NCI-H748 treated with DMSO at 0.1 percent for 48 hours (cell line): ENCODE measurements at places on chromosomes 4 and X.

GRCh38 chr4:23835774-23836478 lies 53.9 kb downstream of the PPARGC1A start:
- no peak for DNase-seq

DNA sequence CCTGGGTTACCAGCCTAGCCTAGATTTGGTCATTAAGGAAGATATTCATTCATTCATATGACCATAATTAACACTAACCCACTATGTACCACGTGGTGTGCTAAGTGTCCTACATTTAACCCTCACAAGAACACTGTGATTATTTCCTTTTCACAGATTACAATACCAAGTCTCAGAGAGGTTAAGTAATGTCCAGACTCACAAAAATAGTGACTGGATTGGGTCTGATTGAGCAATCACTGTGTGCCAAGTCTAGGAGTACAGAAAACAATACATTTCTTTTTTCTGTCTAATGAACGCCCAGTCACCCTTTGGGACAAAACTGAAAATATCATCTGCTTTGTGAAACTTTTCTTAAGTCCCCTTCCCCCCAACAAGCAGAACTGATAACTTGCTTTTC lies 7.6 kb upstream of the DLG3 start:
- DNase-seq = no peak

GRCh38 chr4:146338512-146338911 lies 124.2 kb downstream of the REELD1 start:
- no peak for DNase-seq

DNA sequence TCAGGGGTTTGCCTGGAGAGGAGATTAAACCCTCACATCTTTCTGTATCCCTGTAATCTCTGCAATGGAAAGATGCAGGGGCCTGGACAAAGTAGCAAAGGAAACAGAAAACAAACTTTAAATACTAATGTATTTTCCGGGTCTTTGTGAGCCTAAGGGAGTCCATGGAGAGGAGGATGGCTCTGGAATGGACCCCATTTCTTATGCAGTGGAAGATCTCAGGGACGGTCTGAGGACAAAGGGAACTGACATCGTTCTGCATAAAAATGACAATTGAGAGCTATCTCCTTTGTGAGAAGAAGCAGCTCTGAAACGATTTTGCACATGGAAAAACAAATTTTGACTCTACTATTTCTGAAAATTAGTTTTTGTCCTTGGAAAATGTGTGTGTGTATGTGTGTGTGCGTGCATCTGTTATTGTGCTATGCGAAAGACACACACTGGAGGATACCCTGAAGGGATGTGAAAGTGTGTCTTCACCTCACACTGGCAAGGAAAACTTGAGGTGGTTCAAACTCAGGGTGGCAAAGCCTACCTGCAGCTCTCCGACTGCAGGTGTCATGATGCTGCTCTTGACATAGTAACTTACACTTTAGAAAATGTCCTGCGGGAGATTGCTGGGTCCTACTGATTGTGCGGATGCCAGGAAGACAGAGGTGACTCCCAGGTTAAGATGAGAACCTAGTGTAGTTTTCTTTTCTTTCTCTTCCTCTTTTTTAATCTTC lies 126.4 kb upstream of the JADE1 start:
- no peak for DNase-seq
